ENCODE measurements at places on chromosomes 5 and 9. TPM values are rescaled to one million over a fixed set of nuclear protein-coding genes. Genes with fewer than 3 reads are reported as not detected.

Gene SYK
- 6.1 TPM for total RNA-seq

Gene TMEM252
- total RNA-seq: not detected

Gene CDH6
- not detected for total RNA-seq

Gene GNAQ
- 31.6 TPM for total RNA-seq

Gene ROR2
- 2.0 TPM for total RNA-seq

Gene PCDHB11
- not detected for total RNA-seq

Gene BTNL3
- total RNA-seq: not detected

Gene SAXO1
- total RNA-seq: not detected

Gene PCDHB9
- total RNA-seq: 0.10 TPM

Gene DDX41
- 91.0 TPM for total RNA-seq

Gene FAXDC2
- total RNA-seq: 4.7 TPM

Gene NOXA1
- total RNA-seq: 0.88 TPM

Gene PCDHGA9
- 0.68 TPM for total RNA-seq

Gene ACOT12
- total RNA-seq: not detected

Gene PCDHGA7
- 0.17 TPM for total RNA-seq

Gene SLC22A4
- 1.7 TPM for total RNA-seq

Gene G3BP1
- total RNA-seq: 295 TPM

Gene LEAP2
- total RNA-seq: 0.71 TPM

Gene TIMD4
- not detected for total RNA-seq

Gene KIF27
- 3.9 TPM for total RNA-seq

Gene PARP8
- 21.8 TPM for total RNA-seq

Gene FRMD3
- total RNA-seq: 0.10 TPM

Gene RAPGEF6
- 9.7 TPM for total RNA-seq

Gene LTC4S
- total RNA-seq: 0.71 TPM

Gene PCDHGA5
- total RNA-seq: not detected

Gene TMEM174
- not detected for total RNA-seq

Gene PCDHB16
- not detected for total RNA-seq

Gene OMD
- total RNA-seq: not detected

Gene SLC6A3
- total RNA-seq: not detected

Gene CACFD1
- 2.2 TPM for total RNA-seq

Gene ITK
- not detected for total RNA-seq

Gene CDKN2B-AS1
- 0.71 TPM for total RNA-seq

Gene PRLR
- 0.07 TPM for total RNA-seq

Gene CCL21
- total RNA-seq: not detected

Gene SMIM32
- total RNA-seq: not detected

Gene GPR150
- total RNA-seq: not detected

Gene ADAMTS13
- total RNA-seq: 0.65 TPM

Gene GFI1B
- not detected for total RNA-seq

Gene KLF9
- 4.5 TPM for total RNA-seq

Gene SLC36A3
- total RNA-seq: not detected

Gene PKD2L2
- not detected for total RNA-seq

Gene SLC6A7
- not detected for total RNA-seq

Gene CDC25C
- 7.9 TPM for total RNA-seq

Gene C9
- not detected for total RNA-seq

Gene SV2C
- 0.11 TPM for total RNA-seq

Gene CKMT2
- total RNA-seq: not detected

Gene PAM
- 56.6 TPM for total RNA-seq

Gene FOXD4L6
- not detected for total RNA-seq

Gene AHRR
- 0.18 TPM for total RNA-seq

Gene LMBRD2
- 6.1 TPM for total RNA-seq

Gene AK1
- total RNA-seq: 62.6 TPM

Gene PLEKHG4B
- total RNA-seq: not detected

Gene RNF183
- not detected for total RNA-seq
